ENCODE measurements at places on chromosomes 5 and 9.
A peak's percentile ranks its signal among the peaks of the same experiment; 100 is the strongest.

- DNase-seq, result no peak
Measured at GRCh38 chr5:112586596-112587062, 151.1 kb upstream of the APC start.

DNA sequence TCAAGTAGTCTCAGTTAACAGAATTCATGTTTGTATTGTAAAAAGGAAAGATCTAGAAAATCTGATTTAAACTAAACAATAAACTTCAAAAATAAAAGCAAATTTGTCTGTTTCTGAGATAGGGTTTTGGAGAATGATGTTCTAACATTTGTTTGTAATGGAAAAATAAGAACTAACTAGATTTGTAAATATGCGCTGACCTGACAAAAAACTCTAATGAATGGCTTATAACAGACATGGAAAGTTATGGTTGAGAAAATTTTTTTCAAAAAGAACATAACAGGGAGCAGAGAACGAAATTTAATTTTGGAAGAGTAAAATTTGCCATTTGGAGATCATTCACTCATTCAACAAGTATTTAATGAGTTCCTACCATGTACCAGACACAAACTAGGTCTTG lies 179.0 kb upstream of the TARS1 start:
- DNase-seq, result no peak

DNA sequence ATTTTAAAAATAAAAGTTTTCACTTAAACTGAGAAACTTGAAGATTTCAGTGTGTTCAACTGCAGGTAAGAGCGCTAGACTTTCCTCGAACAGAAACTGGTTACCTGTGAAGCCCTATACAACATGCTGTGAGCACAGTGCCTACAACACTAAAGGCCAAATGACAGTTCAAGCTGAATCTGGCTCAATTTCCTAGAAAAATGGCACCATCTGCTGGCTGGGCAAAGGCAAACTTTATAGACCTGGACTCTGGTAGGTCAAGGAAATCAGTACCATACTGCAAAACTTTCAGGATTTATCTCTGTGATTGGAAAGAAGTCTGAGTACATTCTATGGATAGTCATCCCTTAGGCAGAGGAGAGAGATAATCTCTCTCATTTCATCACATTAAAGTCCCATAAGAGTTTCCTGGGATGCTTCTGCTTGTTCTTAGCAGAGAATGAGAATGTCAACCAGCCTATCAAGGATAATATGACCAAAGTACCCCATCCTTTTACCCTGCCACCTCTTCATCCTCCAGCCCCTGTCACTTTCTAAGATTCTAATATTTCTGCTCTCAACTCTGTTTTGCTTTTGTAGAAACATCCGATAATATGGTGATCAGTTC lies 31.8 kb upstream of the FOXB2 start:
- no peak for DNase-seq

GRCh38 chr9:115373000-115373709 lies 255.2 kb upstream of the TNC start:
- DNase-seq, result no peak

GRCh38 chr9:109974143-109974917 lies 194.3 kb downstream of the PALM2AKAP2 start:
- peak; percentile 53 for DNase-seq

- no peak for DNase-seq
Measured at GRCh38 chr5:74360535-74361210, 279.9 kb downstream of the ENC1 start.

DNA sequence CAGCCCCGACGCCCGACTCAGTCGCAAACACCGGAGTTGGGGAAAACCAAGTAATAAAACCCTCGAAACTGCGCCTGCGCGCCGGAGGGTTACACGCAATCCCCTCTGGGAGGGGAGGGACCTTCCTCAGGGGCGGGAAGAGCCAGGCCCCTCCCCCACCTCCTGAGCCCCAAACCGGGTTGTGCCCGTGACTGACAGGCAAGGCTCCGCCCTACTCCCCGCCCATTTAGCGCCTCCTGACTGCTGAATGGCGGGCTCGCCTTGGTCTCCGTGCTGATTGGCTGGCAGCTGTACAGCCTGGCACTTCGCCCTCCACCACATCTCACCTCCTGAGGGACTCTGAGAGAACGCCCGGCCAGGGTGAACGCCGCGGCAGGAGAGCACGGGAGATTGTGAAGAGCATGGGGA lies at the start of gene PRDM9:
Gene PRDM9 (plus strand): TSS at position 332 of the 408 bp plus-strand sequence. CDS start 1,425 bp downstream, outside the sequence.
- no peak for DNase-seq

GRCh38 chr5:154077696-154078095 lies 38.9 kb downstream of the MFAP3 start:
- no peak for DNase-seq

- no peak for DNase-seq
Measured at GRCh38 chr9:9819886-9820285, 792.9 kb downstream of the PTPRD start.

- no peak for DNase-seq
Measured at GRCh38 chr5:143636931-143637528, 174.9 kb upstream of the HMHB1 start.

- no peak for DNase-seq
Measured at GRCh38 chr9:93114169-93114983, 18.4 kb downstream of the CARD19 start.

- DNase-seq, result no peak
Measured at GRCh38 chr5:8864053-8864452, 681.8 kb downstream of the SEMA5A start.

- no peak for DNase-seq
Measured at GRCh38 chr5:157311595-157311994, 45.7 kb downstream of the CYFIP2 start.

- DNase-seq, result no peak
Measured at GRCh38 chr5:14156650-14157492, 13.7 kb downstream of the TRIO start.

GRCh38 chr9:69671311-69671878 lies 776 bp downstream of the APBA1 start:
- DNase-seq, result no peak

GRCh38 chr5:125257997-125258396 lies 511.6 kb upstream of the ZNF608 start:
- no peak for DNase-seq

DNA sequence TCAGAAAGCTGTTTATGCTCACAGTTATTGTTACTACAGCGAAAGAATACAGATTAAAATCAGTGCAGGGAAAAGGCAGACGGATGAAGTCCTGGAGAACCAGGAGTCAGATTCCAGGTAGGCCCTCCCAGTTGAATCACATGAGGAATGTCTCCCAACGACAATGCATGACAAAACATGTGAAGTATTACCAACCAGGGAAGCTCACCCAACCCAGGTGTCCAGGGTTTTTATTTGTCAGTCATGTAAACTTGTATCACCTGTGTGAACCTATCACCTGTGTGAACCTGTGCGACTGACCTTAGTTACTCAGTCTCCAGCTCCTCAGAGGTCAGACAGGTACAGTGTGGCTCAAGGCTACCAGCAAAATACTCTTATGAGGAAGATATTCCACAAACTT lies 63.9 kb downstream of the KIAA1958 start:
- no peak for DNase-seq

GRCh38 chr5:167708449-167708848 lies 583.0 kb upstream of the WWC1 start:
- no peak for DNase-seq

DNA sequence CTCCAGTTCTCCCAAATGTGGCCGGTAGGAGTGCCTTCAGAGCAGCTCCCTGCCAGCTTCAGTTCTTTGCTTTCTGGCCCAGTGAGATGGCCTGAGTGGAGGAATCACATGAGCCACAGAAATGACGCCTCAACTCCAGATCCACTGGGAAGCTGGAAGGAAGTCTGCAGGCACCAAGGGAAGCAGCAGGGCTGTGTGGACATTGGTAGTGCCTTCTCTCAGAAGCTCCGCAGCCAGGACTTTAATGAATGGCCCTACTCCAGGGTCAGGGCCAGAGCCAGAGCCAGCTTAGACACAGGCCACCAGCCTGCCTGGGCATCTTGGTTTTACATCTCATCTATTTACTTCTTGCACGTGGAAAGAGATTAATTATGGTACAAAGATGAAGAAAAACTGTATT lies 12.0 kb upstream of the PSMB7 start:
- DNase-seq, result no peak

DNA sequence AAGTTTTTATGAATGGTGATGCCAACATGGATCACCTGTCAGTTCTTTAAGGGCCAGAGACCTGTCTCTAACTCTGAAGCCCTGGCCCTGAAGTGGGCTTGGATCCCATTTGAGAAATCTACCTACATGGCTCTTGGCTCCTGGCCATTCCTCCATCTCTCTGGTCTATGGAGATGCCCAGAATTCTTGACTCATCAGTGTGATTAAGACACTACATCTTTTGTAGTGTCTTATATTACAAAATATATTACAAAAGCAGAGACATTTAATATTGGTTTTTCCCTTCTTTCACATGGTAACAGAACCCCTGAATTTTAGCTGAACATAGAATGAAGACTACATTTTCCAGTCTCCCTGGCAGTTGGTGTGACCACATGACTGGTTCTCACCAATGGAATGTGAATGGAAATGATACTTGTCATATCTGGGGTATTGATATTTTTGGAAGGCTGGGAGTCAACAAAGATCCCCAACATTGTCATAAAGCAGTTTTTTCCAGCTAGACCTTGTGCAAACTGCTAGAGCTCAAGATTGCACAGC lies 198.3 kb downstream of the SREK1 start:
- no peak for DNase-seq

- DNase-seq, result no peak
Measured at GRCh38 chr5:67293226-67293625, 96.6 kb upstream of the CD180 start.

GRCh38 chr9:21558615-21559401 lies 76.7 kb upstream of the IFNE start:
- no peak for DNase-seq

DNA sequence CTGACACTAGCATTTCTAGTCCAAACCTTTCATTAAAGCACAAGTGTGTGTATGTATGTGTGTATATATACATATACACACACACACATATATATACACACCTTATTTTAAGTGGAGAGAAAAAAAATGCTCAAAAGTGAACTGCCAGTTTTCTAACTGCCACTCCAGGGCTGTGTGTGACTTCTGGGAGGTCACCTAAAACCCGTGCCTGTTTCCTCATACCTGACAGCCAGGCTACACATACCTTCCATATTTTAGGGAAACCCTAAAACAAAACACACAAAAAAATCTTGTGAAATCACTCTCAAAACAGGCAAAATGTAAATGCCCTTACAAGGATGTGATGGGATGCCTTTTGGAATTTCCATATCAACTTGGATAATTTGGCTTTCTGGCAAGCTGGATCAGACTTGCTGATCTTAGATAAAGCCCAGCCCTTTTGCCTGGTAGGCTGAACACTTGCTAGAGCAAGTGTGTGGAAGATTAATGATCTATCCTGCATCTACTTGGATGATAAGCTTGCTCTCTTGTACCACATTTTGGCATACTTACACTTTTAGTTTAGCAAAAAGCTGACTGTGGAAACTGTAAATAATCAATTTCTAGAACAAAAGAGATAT lies 127.8 kb downstream of the GNAQ start:
- no peak for DNase-seq

GRCh38 chr9:81683704-81684103 lies 5.6 kb downstream of the TLE1 start:
- no peak for DNase-seq

GRCh38 chr5:97576956-97577355 lies 393.9 kb upstream of the RIOK2 start:
- no peak for DNase-seq

DNA sequence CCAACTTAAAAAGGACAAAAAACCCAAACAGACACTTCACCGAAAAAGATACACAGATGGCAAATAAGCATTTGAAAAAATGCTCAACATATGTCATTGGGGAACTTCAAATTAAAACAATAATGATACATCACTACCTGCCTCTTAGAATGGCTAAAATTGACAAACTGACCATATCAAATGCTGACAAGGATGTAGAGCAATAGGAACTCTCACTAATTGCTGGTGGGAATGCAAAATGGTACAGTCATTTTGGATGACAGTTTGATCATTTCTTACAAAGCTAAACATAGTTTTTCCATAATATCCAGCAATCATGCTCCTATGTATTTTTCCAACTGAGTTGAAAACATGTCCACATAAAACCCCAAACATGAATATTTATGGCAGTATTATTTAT lies 58.9 kb upstream of the RAPGEF6 start:
- no peak for DNase-seq

GRCh38 chr9:90308691-90309090 lies 333.9 kb downstream of the DIRAS2 start:
- DNase-seq, result no peak

DNA sequence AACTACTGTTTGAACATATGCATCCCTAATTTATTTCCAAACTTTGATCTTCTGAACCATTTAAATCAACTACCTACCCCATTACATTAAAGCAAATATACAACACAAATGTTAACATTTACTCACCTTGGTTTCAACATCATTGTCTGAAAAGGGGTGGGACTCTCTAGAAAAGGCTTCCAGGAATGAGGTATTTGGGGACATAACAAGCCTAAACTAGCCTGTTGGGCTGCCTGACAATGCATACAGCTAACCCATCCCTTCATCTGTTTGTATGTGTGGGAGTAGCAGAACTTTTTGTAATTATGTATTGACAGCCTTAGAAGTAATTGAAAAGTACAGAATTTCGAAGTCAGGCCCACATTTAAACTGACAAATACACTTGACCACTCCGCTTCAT lies 2225.9 kb upstream of the C9orf72 start:
- no peak for DNase-seq

DNA sequence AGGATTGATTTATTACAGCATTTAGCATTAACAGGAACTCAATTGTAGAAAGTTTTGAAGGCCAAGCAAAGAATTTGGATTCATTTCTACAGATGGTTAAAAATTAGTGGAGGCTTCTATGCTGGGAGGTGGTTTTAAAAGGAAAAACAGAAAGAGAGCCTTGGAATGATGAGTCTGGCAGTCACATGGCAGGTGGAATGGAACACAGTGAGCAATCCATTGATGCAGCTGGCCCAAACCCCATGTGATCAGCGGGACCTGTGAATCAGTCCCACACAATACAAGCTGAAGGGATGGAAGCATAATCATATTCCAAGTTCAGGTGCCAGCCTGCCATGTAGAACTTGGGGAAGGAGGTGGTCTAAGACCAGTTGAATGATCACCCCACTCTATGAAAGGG lies 147.9 kb downstream of the PIP5K1B start:
- DNase-seq, result no peak

GRCh38 chr9:131641618-131642495 lies 96.5 kb downstream of the PRRT1B start:
- DNase-seq, result no peak

- no peak for DNase-seq
Measured at GRCh38 chr9:19498015-19498414, 89.2 kb downstream of the ACER2 start.

DNA sequence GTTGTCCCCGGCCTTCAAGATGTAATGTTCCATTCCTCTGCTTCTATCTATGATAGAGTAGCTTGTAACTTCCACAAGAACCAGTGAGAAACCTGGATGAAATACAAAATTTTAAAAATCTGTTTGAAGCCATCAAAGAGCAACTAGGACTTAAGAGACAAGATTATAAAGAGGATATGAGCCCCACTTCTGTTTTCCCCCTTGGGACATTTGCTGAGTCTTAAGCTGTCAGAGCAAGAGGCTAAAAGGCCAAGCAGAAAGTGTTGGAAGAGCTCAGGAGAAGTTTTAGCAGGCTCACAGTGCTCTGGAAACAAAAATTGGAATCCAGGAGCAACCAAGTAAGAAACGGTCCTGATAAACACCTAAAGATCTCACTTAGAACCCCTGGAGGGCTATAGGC lies 76.1 kb downstream of the ADRB2 start:
- no peak for DNase-seq

- DNase-seq, result peak; percentile 20
Measured at GRCh38 chr9:7756088-7756487, 43.5 kb downstream of the DMAC1 start.
